NCI-H1092 (cell line): ENCODE measurements at places on chromosomes 2 and 18.

GRCh38 chr2:100365434-100365833, 43.1 kb upstream of the LONRF2 start:
- peak; percentile 56 for DNase-seq

GRCh38 chr2:81672923-81673322, 1368.4 kb upstream of the LRRTM1 start:
- no peak for DNase-seq

- no peak for DNase-seq
Observed at GRCh38 chr2:204625135-204625534, 79.9 kb downstream of the PARD3B start.

DNA sequence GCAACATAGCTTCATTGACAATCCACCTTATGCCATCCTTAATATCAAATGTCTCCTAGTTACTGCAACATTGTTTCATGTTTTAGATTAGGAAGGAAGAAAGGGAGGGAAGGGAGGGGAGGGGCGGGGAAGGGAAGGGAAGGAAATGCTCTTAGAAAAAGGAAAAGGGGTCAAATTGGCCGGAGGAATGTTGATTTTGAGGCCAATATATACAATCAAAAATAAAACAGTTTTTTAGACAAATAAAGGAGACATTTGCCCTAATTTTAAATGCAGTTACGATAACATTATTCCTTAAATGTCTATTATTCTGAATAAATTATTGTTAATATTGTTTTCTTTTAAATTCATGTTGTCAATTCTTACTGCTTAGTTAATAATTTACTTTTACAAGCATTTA, 33.5 kb upstream of the CALCRL start:
- DNase-seq: no peak

GRCh38 chr18:32509111-32509510, 38.4 kb upstream of the GAREM1 start:
- DNase-seq: no peak

- DNase-seq: no peak
Observed at GRCh38 chr2:221915926-221916325, 343.8 kb upstream of the EPHA4 start.

GRCh38 chr2:218296847-218297246, 4.5 kb upstream of the TMBIM1 start:
- no peak for DNase-seq

GRCh38 chr2:171564463-171564862, 42.2 kb downstream of the CYBRD1 start:
- no peak for DNase-seq

GRCh38 chr2:18437909-18438308, 122.5 kb downstream of the RDH14 start:
- DNase-seq: no peak

DNA sequence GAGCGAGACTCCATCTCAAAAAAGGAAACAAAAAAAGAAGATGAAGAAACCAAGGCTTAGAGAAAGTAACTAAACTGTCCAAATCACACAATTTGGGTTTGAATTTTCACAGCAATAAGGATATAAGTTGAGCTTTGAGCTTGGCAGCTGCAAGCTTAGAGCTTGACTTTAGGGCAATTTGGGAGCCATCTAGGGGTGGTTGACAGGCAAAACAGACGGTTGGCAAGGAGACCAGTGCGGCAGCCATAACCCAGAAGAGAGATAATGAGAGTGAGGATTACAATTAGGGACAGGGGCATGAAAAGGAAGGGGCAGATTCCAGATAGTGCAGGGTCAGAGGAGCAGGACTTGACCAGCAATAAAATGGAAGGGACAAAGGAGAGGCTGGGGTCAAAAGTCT, 382.2 kb upstream of the HNRNPA3 start:
- DNase-seq: no peak

GRCh38 chr2:49754381-49754780, 600.1 kb upstream of the FSHR start:
- no peak for DNase-seq

- DNase-seq: no peak
Observed at GRCh38 chr18:8341481-8342230, 267.6 kb upstream of the RAB12 start.

DNA sequence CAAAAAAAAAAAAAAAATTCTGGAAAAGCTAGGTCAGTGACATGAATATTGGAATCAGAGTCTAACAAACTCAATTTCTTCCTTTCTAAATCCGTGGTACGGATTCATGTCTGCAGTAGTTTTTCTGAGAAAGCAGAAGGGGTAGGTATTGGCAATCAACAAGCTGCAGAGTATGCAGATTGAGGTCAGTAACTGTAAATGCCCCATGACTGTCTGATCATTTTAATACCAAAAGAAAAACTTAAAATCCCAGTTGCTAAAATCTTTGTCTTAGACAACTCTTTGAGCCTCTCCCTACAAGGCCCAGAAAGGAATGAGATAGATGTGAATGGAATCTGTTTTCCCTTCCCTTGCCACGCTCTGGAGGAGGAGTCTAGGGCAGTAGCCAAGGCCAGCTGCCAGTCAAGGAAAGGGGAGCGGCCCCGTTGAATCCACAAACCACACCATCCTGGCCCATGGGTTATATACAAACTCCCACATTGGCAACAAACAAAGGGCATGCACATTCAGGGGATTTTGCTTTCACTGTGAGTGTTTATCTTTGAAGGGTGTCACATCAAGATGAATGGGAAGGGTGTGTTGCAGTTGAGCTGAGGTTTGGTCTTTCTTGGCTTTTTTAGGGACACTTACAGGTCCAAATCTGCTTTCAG, 6.1 kb upstream of the CASP8 start:
- no peak for DNase-seq

GRCh38 chr2:46216213-46216612, 81.0 kb upstream of the EPAS1 start:
- DNase-seq: no peak

- no peak for DNase-seq
Observed at GRCh38 chr2:207123335-207123744, 42.4 kb downstream of the KLF7 start.

DNA sequence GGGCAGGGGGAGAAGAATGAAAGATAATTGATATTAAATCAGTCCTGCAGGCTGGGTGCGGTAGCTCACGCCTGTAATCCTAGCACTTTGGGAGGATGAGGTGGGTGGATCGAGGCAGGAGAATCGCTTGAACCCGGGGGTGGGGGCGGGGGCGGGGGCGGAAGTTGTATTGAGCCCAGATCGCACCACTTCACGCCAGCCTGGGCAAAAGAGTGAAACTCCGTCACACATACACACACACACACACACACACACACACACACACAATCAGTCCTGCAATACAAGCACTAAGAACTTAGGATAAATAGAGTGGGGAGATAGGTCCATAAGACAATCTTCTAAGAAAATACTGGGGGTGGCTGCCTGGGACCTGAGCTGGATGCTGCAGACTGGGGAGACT, 15.1 kb upstream of the PKDCC start:
- no peak for DNase-seq

DNA sequence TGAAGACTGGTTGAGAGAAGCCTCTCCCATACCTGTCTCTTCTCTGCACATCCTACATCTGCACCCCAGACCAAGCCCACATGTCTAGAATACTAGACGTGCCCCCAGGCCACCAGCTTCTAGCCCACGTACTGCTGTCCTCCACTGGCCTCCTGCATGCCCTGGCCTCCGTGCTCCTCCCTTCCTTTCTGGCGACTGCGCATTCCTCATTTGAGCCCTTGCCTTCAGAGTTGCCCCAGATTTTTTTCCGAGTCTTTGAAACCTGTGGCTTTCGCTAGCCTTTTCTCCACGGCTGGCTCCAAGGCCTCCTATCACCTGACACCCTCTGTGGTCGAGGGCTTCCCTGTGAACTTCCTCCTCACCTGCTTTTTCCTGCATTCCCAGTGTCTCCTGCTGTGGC, 11.2 kb downstream of the RNF144A start:
- no peak for DNase-seq

- DNase-seq: no peak
Observed at GRCh38 chr2:40098786-40099470, 319.9 kb upstream of the THUMPD2 start.

GRCh38 chr2:216563646-216564045, 65.0 kb downstream of the RPL37A start:
- DNase-seq: no peak

GRCh38 chr2:227324642-227324994, 433 bp upstream of the MFF start:
- no peak for DNase-seq

- no peak for DNase-seq
Observed at GRCh38 chr2:237190966-237191713, 105.5 kb downstream of the COPS8 start.

DNA sequence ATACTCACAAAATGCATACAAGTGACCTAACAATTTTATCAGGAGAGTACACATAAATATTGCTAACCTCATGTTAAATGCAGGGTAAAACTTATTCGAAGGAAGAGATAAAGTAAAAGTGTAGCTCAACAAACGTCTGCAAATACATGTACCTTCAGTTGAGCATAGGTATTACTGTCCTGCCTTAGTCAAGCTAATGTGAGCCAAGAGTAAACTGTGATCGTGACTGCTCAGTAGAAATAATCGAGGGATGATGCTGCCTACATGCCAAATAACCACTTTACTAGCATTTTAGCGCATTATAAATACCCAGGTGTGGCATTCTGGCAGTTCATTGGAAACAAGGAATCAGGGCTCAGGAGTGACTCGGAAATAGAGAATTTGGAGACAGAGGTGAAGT, 779.5 kb downstream of the SOCS6 start:
- DNase-seq: no peak

DNA sequence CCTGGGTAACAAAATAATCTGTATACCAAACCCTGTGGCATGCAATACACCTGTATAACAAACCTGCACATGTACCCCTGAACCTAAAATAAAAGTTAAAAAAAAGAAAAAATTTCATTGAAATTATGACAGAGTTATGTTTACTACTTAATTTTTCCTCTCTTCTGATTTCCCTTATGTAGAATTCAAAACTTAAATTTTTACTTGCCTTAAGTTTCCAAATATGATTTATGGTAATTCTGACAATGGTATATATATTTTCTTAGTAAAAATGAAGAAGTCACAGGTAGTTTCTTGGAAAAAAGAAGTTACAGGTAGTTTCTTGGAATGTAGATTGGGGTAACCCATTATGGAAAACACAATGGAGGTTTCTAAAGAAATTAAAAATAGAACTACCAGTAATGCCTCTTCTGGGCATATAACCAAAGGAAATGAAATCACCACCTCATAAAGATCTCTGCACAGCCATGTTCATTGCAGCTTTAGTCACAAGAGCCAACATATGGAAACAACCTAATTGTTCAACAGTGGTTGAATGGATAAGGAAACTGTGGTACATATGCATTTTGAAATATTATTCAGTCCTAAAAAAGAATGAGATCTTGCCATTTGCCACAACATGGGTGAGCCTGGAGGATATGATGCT, 164.9 kb downstream of the BABAM2 start:
- no peak for DNase-seq

- no peak for DNase-seq
Observed at GRCh38 chr2:239553376-239554000, 152.7 kb upstream of the HDAC4 start.

DNA sequence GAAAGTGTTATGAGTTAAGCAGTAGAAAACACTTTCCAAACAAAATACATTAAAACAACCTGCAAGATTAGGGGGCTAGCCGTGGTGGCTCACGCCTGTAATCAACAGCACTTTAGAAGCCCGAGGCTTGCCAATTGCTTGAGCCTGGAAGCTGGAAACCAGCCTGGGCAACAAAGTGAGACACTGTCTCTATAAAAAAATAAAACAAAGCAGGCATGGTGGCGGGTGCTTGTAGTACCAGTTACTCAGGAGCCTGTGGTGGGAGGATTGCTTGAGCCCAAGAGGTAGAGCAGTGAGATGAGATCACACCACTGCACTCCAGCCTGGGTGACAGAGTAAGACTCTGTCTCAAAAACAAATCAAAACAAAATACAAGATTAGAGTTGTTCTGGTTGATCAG, 208.3 kb downstream of the ERBB4 start:
- peak; percentile 10 for DNase-seq

DNA sequence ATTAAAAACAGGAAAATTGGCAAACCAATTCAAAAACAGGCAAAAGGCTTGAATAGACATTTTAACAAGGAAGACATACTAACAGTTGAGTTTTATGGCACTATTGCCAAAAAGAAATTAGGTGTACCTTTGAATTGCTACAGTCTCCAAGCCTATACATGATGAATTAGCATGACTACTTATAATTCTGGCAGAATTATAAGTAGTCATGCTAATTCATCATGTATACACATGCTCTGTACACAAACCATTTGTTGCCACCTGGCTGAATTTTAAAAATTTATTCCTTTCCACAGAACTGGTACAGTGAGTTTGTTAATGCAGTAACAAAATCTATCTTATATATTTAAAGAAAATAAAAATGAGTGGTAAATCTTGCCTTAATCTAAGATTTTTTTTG, 1332.0 kb upstream of the CRIM1 start:
- no peak for DNase-seq

DNA sequence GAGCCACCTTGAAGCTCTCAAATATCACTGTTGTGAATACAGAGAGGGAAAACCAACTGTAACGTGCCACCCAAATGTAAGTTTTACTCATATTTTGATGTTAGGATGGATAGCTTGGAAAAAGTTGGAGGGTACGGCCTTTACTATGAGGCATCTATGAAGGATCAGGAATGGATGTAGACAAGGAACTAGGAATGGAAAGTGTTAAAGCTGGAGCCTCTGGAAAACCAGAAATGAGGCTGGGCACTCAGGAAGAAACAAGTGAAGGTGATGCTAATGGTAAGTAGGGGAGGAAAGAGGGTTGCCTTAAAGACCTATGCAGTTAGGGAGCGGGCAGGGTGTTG, 204 bp downstream of the TXNDC2 start:
- DNase-seq: no peak

- DNase-seq: no peak
Observed at GRCh38 chr2:104290566-104290891, 563.4 kb upstream of the POU3F3 start.

GRCh38 chr2:154455866-154456265, 242.6 kb upstream of the KCNJ3 start:
- no peak for DNase-seq

DNA sequence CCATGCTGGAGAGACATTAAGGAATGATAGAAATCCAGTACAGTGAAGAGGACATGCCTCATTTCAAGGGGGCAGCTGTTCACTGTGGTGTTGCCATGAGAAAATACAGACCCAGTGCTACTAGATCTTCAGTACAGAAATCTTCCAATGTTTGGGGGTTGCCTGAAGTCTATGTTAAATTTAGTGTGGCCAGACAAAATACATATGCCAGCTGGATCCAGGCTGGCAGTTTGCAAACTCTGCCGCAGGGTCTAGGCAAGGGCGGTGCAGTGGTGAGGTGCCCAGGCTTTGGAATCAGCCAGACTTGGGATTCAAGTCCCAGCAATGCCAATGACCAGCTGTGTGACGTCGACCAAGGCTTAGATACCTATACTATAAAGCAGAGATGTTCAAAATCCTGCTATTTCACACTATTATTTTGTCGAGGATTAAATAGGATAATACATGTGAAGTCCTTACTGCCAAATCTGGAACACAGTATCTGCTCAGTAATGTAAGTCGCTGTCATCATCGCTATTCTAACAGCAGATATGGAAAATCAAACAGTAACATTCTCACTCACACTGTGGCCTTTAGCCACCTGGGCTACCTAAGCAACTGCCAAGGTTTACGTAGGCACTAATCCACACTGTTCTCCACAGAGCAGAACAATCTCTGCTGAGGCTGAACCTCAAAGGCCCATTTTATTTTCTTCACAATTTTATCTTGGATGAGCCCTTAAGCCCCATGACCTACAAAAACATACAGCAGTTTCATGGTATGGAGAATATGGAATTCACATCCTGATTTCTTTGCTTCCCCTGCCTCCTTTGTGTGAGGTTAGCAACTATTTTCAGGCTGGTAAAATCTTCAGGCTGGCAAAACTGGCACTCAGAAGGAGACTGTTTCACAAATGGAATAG, 5.9 kb upstream of the TMSB10 start:
- DNase-seq: no peak

GRCh38 chr2:66228128-66228547, 206.8 kb upstream of the MEIS1 start:
- DNase-seq: no peak
